ENCODE measurements at places on chromosomes 16 and 17. TPM values are rescaled to one million over a fixed set of nuclear protein-coding genes. Genes with fewer than 3 reads are reported as not detected.

The MYH3 gene
- 1.8 TPM for total RNA-seq

GRCh38 chr16:10490141-10490540, 90.3 kb downstream of the EMP2 start:
- no peak for DNase-seq

DNA sequence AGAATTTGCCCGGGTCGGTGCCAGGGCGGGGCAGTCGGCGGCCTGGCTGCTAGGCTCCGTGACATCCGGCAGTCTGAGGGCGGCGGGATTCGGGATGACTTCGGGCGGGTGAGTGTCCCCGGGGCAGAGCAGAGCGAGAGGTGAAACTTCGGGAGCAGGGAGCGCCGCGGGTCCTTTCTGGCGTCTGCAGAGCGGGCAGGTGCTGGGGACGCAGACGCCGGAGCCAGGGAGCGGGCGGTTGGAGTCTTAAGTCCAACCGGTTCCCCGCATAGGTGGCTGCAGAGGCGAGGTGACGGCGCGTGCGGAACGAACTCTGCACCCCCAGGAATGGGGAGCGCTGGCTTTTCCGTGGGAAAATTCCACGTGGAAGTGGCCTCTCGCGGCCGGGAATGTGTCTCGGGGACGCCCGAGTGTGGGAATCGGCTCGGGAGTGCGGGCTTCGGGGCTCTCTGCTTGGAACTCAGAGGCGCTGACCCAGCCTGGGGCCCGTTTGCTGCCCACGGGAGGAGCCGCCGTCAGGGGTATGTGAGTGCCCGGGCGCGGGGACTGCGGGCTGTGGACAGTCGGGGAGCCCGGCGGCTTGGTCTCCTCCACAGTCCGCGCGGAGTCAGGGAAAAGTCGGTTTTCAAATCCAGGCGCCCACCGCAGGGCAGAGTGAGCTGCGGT, at the start of gene B4GALNT2:
B4GALNT2 (plus strand) TSS at position 71 of the 666 bp plus-strand sequence; CDS start at position 95, 24 bp downstream.
- DNase-seq, result peak; percentile 90

DNA sequence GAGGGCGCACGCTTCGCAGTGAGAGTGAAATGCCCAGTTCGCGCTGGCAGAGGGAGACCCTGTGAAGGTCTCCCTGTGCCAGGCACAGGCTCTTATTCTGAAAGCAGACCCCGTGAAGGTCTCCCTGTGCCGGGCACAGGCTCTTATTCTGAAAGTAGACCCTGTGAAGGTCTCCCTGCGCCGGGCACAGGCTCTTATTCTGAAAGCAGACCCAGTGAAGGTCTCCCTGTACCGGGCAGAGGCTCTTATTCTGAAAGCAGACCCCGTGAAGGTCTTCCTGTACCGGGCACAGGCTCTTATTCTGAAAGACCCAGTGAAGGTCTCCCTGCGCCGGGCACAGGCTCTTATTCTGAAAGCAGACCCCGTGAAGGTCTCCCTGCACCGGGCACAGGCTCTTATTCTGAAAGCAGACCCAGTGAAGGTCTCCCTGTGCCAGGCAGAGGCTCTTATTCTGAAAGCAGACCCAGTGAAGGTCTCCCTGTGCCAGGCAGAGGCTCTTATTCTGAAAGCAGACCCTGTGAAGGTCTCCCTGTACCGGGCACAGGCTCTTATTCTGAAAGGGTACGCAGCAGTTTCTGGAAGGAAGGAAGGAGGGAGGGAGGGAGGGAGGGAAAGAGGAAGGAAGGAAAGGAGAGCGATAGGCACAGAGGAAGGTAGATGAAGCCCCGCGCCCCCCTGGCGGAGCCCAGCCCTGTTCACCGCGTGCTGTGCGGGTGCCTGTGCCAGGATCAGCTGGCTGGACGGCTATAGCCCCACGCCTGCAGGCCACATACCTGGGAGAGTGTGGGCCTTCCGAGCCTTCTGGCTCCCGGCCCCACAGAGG, 55.3 kb downstream of the WDR45B start:
- DNase-seq, result peak; percentile 93

The TBX21 gene
- total RNA-seq, result not detected

The CCL7 gene
- 0.36 TPM for total RNA-seq

The P2RX1 gene
- total RNA-seq, result not detected

- DNase-seq, result no peak
Measured at GRCh38 chr17:75079023-75079373, 8.8 kb upstream of the SLC16A5 start.

DNA sequence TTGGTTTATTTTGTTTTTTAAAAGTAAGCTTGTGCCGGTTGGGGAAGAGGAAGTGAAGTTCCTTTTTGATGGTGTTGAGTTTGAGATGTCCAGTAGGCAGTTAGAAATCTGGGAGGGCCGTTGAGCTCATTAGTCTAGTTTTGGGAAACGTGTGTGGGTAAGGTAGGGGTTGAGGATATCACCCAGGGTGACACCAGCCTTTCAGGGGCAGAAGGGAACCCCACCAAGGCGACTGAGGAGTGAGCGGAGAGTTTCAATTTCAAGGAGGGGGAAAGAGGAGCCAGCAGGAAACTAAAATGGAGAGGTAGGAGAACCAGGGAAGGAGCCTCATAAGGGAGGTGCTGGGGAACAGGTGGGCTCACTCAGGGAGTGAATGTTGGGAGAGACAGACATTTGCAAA, 22.7 kb downstream of the HAPSTR1 start:
- DNase-seq, result no peak

GRCh38 chr16:18582902-18583301, 21.0 kb upstream of the NOMO2 start:
- no peak for DNase-seq

The HAP1 gene
- total RNA-seq, result under 0.01 TPM

The SSTR5 gene
- not detected for total RNA-seq

The RAB26 gene
- 0.59 TPM for total RNA-seq

- DNase-seq, result no peak
Measured at GRCh38 chr16:50781043-50781442, 39.2 kb downstream of the CYLD start.

Data from osteoblast (primary cell).